ENCODE measurements at places on chromosomes 5 and 9.

GRCh38 chr9:111069183-111069582 lies 30.9 kb upstream of the LPAR1 start:
- no peak for DNase-seq

GRCh38 chr9:121207371-121207940 lies 5.8 kb upstream of the RAB14 start:
- DNase-seq: no peak

DNA sequence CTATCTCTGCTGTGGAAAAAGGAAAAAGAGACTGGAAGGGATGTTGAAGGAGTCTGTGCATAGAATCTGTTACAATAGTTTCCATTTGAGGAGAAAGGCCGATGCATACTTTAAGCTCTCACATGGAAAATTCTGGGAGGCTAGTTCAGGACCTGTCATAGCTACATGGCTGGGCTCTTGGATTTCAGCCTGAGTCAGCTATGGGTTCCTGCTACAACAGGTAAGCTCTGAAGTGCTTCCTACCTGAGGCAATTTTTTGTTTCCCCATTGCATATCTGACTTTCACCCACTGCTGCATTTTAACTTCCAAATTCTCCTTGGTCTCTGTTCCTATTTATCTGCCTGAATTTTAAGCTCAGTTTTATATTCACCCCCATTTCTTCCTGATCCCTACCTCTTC lies 310.7 kb downstream of the RAB3C start:
- DNase-seq: no peak

DNA sequence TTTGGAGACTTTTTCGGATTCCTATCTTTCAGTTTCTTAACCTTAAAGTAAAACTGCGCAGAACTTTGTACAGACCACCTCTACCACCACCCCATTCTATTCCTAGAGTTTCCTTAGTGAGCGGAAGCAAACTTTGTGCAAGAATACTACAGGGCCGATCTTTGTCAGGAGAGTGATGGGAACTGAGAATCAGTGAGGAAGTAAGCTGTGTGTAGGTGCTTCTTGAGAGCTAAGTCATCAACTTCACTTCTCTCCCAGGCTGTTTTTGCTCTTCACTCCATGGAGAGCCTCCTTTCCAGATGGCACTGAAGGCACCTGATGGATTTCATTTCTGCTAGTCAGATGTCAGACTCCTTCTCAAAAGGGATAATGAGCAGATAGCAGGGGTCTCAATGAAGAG lies 127.3 kb downstream of the SPATA31D1 start:
- no peak for DNase-seq

DNA sequence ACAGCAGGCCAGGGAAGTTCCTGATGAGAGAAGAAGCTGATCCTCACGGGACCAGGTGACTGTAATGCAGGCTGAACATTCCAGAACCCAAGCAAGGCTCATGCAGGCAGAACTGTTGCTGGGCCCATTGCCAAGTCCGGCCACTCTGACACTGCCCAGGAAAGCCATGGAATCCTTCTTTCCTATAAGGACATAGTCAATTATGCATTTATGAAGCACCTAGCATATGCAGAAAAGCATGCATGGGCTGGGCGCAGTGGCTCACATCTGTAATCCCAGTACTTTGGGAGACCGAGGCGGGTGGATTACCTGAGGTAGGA lies 83.7 kb upstream of the SLC1A3 start:
- no peak for DNase-seq

- no peak for DNase-seq
Observed at GRCh38 chr9:33443047-33443446, 4.3 kb downstream of the AQP3 start.

GRCh38 chr5:65506961-65507360 lies 25.2 kb upstream of the ADAMTS6 start:
- DNase-seq: no peak

- DNase-seq: no peak
Observed at GRCh38 chr9:100020121-100020795, 78.5 kb downstream of the ERP44 start.

- no peak for DNase-seq
Observed at GRCh38 chr5:141003791-141004611, 37.7 kb downstream of the PCDHAC2 start.

GRCh38 chr9:26746357-26747072 lies 146.1 kb downstream of the CAAP1 start:
- DNase-seq: no peak

DNA sequence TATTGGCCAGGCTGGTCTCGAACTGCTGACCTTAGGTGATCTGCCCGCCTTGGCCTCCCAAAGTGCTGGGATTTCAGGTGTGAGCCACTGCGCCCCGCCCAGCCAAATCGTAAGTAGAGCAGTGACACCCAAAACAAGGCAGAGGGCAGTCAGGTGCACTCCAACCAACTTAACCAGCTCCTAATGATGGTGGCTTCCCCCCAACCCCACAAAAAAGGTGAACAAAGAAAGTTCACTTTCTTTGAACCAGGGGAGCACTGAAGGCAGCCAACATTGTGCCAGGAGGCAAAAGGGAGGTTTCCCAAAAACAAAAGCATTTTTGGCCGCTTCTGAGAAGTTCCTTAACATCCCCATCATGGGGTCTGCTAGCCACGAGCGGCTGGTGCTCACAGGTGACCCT lies 9.6 kb downstream of the GMCL2 start:
- DNase-seq: peak; percentile 33

DNA sequence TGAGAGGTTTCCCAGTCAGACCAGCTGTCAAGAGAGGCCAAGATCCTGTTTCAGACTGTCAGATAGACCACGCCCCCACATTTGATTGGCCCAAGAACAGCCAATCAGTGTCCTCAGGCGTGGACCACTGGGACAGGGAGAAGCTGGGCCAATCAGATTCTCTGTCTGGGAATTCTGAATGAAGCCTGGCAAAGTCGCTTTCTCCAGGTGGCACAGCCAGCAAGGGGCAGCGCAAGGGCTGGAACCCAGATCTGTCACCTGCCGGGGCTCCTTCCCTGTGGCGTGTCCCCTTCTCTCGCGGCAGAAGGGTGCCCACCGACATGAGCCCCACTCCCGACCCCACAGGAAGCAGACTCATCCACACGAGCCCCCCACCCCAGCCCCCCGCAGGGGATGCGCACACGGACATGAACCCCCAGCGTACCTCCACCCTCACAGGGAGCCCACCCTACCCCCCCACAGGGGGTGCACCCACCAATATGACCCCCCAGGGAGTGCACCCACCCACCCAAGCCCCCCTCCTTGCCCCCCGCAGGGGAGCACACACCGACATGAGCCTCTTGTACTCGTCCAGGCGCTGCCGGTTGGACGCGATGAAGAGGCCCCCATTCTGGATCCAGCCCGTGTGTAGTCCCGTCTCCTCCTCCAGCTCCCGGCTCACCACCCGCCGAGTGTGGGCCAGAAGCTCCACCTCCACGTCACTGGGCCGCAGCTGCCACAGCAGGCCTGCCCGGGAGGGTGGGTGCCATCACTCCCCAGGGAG lies 6.1 kb downstream of the SARDH start:
- no peak for DNase-seq

- no peak for DNase-seq
Observed at GRCh38 chr9:107467416-107467815, 22.2 kb downstream of the KLF4 start.

DNA sequence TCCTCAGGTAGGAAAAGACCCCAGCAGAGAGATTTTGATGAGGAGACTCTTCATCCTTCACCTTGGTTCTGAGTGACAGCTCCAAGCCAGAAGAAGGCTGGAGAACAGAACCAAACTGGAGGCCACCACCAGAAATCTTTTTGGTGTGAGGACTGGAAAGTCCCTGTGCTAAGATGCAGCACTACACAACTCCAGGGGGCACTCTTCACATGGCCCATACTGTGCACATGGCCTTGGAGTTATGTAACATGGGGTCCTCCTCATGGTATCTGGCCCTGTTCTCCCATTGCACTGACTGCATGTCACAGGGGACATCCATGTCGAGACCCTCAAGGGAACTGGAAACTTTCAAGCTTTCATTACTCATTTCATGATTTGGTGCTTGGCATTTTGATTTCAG lies 17.3 kb upstream of the STX17 start:
- no peak for DNase-seq

DNA sequence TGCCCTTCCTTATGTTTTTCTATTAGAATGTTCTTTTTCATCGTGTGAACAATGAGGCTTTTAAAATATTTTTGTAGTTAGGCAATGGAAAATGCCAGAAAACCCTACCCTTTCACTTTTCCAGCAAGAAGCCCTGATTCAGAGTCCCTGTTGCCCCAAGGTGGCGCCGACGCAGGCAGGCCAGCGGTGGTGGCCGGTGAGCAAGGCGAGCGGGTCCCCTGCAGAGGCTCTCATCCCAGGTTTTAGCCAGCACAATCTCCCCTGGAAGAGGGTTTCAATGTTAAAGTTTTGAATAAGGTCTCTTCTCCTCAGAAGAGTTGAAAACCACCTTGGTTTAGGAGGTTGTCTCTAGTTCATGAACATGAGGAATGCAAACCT lies 40.8 kb upstream of the CKMT2 start:
- DNase-seq: no peak

GRCh38 chr5:104178829-104179456 lies 616.4 kb upstream of the NUDT12 start:
- DNase-seq: no peak

- DNase-seq: no peak
Observed at GRCh38 chr5:72584466-72584865, 77.3 kb upstream of the ZNF366 start.

- no peak for DNase-seq
Observed at GRCh38 chr5:57832875-57833274, 350.3 kb upstream of the ACTBL2 start.

GRCh38 chr9:94911986-94912635 lies 185.6 kb downstream of the AOPEP start:
- DNase-seq: no peak

DNA sequence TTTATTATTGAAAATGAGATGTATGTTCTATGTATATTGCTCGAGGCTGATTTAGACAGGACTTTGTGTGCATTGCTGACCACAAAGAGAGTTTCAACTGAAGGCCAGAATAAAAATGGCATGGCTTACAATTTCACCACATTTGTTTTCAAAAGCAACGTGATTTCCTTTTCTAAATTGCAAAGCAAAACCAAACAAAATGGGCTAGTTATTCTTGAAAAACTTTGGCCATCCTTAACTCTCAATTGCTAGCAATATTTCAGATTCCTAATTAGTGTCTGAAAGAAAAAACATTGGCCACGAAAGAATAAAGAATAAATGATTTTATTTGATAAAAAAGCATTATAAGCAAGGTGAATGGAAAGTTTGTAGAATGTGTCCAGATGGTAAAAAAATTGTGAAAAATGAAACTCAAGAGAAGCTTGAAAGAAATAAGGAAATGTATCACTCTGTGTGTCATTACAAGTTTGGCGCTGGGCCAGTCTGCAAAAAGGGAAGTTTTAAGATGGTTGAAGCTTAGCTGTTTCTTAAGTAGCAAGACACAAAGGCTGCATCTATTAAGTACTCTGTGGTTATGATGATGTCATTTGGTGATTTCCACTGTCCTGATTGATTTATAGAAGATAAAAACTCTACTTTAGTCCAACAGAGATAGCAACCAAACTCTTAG lies 89.2 kb upstream of the PRLR start:
- peak; percentile 87 for DNase-seq

DNA sequence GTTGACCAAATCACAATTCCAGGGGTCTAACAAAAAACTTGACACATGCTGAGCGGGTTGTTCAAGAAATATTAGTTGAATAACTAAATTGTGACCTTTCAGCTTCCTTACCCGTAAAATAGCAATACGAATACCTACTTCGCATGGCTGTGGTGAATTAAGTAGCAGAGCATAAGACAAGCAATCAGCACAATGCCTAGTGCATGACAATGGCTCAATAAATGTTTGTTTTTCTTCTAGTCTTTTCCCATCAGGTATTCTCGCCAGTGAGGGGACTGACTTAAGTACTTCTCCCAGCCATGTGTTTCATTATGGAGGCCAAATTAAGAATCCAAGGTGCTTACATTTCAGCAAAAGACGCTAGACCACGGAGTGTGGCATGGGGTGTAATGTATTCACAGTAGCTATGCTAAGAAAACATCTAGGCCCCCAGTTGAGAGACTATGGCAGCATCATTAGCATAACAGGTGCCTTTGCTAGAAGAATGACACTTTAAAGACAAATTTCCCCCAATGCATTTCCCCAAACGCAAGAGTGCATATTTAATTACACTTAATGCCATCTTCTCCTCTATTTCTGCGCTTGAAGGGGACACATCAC lies 145.9 kb downstream of the ASTN2 start:
- no peak for DNase-seq

GRCh38 chr9:83629433-83630104 lies 6.6 kb downstream of the IDNK start:
- no peak for DNase-seq

DNA sequence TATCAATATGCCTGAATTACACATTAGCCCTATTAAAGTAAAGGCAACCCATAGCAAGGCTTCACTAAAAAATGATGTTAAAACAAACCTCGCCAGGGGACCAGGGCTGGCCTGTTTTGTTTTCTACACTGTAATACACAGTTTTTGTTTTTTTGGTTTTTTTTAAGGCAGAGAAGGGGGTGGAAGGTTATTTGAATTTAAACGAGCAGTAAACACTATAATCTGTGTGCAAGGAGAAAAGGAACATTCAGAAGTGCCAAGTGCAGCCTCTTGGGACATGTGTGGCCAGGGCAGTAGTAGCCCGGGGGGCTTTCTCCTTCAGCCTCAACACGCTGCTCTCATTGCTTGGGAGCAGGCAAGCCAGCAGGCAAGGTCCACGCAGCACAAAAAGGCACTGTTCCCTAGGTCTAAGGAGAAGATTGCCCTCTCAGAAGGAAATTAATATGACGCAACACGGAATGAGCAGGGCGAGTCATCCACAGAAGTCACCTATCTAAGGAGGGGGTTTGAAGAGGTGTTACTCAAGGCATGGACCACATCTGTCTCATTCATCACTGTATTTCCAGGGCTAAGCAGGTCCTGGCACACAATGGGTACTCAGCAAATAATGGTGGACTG lies 16.2 kb downstream of the SIL1 start:
- no peak for DNase-seq

DNA sequence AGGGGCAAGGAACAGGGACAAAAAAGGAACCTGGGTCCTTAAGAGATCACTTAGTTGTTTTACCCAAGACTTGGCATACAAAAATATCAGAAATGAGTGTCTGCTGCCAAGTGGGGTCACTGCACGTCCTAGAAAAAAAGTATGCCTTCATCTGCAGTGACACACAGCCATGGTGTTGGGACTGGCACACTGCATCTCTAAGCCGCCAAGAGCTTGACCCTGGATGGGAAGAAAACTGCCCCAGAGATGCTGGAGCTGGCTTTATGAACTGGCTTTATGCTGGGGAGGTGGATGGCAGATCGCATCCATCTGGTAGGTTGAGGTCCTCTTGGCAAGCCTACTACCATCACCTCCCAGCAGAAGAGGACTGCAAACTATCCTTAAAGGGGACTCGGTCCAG lies 51.7 kb downstream of the IRF1 start:
- DNase-seq: no peak

Measured in suprapubic skin (tissue), 4 donors.